GM10248 (cell line): ENCODE measurements at places on chromosomes 7 and 10.

DNA sequence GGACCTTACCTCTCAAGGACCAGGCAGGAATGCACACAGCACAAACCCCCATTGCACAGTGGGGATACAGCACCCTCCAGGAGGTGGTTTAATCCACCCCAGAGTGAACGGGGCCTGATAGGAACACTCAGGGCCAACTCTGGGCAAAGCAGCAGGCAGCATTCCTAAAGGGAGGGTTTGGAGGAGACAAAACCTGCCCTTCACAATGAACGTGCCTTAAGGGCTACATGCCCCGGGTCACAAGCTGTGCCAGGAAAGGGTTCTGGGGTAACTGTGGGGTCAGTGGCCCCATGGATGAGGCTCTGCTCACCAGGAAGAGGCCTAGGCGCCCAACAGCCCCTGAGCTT lies 1.1 kb downstream of the GPRIN2 start:
- DNase-seq, result no peak

GRCh38 chr7:135158141-135158655 lies 10.3 kb downstream of the TMEM140 start:
- no peak for DNase-seq

- no peak for DNase-seq
Observed at GRCh38 chr10:98380493-98381339, 34.3 kb downstream of the PYROXD2 start.

DNA sequence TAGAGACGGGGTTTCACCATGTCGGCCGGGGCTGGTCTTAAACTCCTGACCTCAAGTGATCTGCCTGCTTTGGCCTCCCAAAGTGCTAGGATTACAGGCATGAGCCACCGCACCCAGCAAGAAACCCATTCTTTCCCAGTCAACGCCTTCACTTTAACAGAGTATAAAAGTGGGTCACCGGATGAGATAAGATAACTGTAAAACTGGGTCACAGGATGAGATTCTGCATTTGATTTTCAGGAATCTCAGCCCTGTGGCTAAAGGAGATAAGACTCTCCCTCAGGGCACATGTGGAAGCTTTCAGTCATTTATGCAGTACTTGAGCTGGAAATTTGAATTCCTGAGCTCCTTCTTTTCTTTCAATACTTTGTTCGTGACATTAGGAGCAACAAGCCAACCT lies 70.8 kb downstream of the LRRC17 start:
- DNase-seq, result no peak
